ENCODE measurements at places on chromosomes 16 and 17. TPM values are rescaled to one million over a fixed set of nuclear protein-coding genes. Genes with fewer than 3 reads are reported as not detected.

HSPB9 gene
- not detected for total RNA-seq

GRCh38 chr16:4533490-4533889 is 5.1 kb downstream of the CDIP1 start:
- H3K27ac ChIP-seq, result no peak overlapping the region
- no peaks in the 10 kb centered on the region for H3K4me1 ChIP-seq
- H3K27me3 ChIP-seq, result no peaks in the 10 kb centered on the region
- H3K36me3 ChIP-seq, result no peaks in the 10 kb centered on the region
- H3K4me3 ChIP-seq, result no peak overlapping the region

HASPIN gene
- total RNA-seq, result 19.6 TPM

GRCh38 chr16:51641191-51641765 is 490.2 kb upstream of the SALL1 start:
- DNase-seq, result no peak
- no peaks in the 10 kb centered on the region for H3K36me3 ChIP-seq
- H3K4me3 ChIP-seq, result no peak overlapping the region

GRCh38 chr17:58341861-58342475 is 10.0 kb downstream of the SUPT4H1 start:
- peaks cover 30% of the 10 kb centered on the region for H3K36me3 ChIP-seq
- H3K27me3 ChIP-seq, result no peaks in the 10 kb centered on the region
- no peak overlapping the region for H3K4me3 ChIP-seq
- H3K27ac ChIP-seq, result no peak overlapping the region
- DNase-seq, result no peak

GRCh38 chr17:79991140-79991923 is 44.3 kb downstream of the TBC1D16 start:
- no peaks in the 10 kb centered on the region for H3K36me3 ChIP-seq
- H3K4me1 ChIP-seq, result peaks cover 51% of the 10 kb centered on the region
- peak; percentile 68 for DNase-seq
- no peaks in the 10 kb centered on the region for H3K27me3 ChIP-seq

- no peak for DNase-seq
- 0 out of 2 replicates have a peak, but pooled peaks cover 2% of the 10 kb centered on the region for H3K36me3 ChIP-seq
- H3K4me1 ChIP-seq, result peaks cover 22% of the 10 kb centered on the region
- no peaks in the 10 kb centered on the region for H3K27me3 ChIP-seq
Measured at GRCh38 chr17:4733073-4733531, 1.9 kb downstream of the MED11 start.

- H3K27ac ChIP-seq, result no peak overlapping the region
- DNase-seq, result no peak
- H3K27me3 ChIP-seq, result no peaks in the 10 kb centered on the region
- H3K4me1 ChIP-seq, result no peaks in the 10 kb centered on the region
- no peak overlapping the region for H3K4me3 ChIP-seq
- no peaks in the 10 kb centered on the region for H3K36me3 ChIP-seq
Measured at GRCh38 chr16:52549011-52549692, 2.2 kb upstream of the TOX3 start.

- H3K4me1 ChIP-seq, result no peaks in the 10 kb centered on the region
- H3K4me3 ChIP-seq, result no peak overlapping the region
- H3K36me3 ChIP-seq, result peaks cover 27% of the 10 kb centered on the region
- H3K27me3 ChIP-seq, result no peaks in the 10 kb centered on the region
- no peak for DNase-seq
Measured at GRCh38 chr16:16105646-16106045, 117.6 kb downstream of the ABCC6 start.

KRTAP4-4 gene
- total RNA-seq, result not detected

DNA sequence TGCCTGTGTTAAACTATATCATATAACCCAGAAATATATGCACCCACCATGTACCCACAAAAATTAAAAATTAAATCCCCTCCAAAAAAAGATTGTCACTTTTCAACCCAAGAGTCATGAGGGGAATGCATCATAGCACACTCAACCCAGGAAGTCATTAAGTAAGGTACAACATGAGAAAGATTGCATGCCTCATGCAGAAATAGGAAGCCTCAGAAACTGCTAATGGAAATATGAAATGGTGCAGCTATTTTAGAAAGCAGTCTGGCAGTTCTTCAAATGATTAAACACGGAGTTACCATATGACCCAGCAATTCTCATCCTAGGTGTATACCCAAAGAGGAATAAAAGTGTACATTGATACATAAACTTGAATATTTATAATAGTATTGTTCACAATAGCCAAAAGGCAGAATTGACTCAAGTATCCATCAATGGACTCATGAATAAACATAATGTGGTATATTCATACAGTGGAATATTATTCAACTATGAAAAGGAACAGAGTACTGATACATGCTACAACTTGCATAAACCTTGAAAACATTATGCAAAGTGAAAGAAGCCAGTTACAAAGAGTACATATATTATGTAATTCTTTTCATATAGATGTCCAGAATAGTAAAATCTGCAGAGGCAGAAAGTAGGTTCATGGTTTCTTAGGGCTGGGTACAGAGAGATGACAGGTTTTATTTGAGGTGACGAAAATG is 70.4 kb downstream of the TMEM100 start:
- peaks cover 71% of the 10 kb centered on the region for H3K27me3 ChIP-seq
- H3K4me3 ChIP-seq, result no peak overlapping the region
- no peak for DNase-seq
- no peaks in the 10 kb centered on the region for H3K36me3 ChIP-seq
- no peaks in the 10 kb centered on the region for H3K4me1 ChIP-seq

MYH8 gene
- total RNA-seq, result not detected

DNA sequence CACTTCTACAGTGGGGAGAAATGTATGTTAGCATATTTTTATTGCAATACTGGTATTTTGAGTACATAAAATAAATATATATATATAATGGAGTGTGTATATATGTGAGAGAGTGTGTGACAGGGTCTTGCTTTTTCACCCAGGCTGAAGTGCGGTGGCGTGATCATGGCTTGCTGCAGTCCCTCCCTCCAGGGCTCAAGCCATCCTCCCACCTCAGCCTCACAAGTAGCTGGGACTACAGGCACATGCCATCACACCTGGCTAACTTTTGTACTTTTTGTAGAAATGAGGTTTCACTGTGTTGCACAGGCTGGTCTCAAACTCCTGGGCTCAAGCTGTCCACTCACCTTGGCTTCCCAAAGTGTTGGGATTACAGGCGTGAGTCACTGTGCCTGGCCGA is 4.1 kb downstream of the CYLD start:
- no peak overlapping the region for H3K27ac ChIP-seq
- no peak overlapping the region for H3K4me3 ChIP-seq
- peaks cover 2% of the 10 kb centered on the region for H3K4me1 ChIP-seq
- no peak for DNase-seq

GRCh38 chr17:6548578-6549330 is 7.6 kb downstream of the PITPNM3 start:
- H3K4me1 ChIP-seq, result peaks cover 32% of the 10 kb centered on the region
- DNase-seq, result no peak
- H3K27ac ChIP-seq, result no peak overlapping the region
- no peaks in the 10 kb centered on the region for H3K36me3 ChIP-seq

GRCh38 chr17:72234985-72235384 is 114.2 kb downstream of the SOX9 start:
- DNase-seq, result no peak
- no peak overlapping the region for H3K27ac ChIP-seq
- H3K4me1 ChIP-seq, result no peaks in the 10 kb centered on the region

- no peak overlapping the region for H3K4me3 ChIP-seq
- H3K36me3 ChIP-seq, result no peaks in the 10 kb centered on the region
- H3K4me1 ChIP-seq, result no peaks in the 10 kb centered on the region
- H3K27me3 ChIP-seq, result no peaks in the 10 kb centered on the region
- H3K27ac ChIP-seq, result no peak overlapping the region
Measured at GRCh38 chr17:82984751-82985427, 94.5 kb upstream of the METRNL start.

DNA sequence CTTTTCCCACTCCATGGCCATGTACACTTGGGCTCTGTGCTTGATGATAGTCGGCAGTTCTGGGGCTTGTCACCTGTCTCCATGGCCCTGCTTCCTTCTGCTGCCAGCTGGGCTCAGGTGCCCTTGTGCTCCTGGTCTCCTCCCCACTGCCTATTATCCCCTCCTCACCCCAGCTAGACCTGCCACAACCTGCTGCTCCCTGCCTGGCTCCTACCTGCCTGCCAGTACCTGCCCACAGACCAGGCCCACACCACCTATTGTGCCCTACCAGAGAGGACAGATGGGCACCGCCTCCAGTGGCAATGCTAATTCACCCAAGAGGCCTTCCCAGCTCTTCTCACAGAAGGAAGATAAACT is 538 bp upstream of the RAPGEFL1 start:
- H3K36me3 ChIP-seq, result peaks cover 15% of the 10 kb centered on the region
- H3K27me3 ChIP-seq, result no peaks in the 10 kb centered on the region
- peaks cover 47% of the 10 kb centered on the region for H3K4me1 ChIP-seq
- H3K27ac ChIP-seq, result peak overlapping the region; percentile 37
- no peak for DNase-seq

DNA sequence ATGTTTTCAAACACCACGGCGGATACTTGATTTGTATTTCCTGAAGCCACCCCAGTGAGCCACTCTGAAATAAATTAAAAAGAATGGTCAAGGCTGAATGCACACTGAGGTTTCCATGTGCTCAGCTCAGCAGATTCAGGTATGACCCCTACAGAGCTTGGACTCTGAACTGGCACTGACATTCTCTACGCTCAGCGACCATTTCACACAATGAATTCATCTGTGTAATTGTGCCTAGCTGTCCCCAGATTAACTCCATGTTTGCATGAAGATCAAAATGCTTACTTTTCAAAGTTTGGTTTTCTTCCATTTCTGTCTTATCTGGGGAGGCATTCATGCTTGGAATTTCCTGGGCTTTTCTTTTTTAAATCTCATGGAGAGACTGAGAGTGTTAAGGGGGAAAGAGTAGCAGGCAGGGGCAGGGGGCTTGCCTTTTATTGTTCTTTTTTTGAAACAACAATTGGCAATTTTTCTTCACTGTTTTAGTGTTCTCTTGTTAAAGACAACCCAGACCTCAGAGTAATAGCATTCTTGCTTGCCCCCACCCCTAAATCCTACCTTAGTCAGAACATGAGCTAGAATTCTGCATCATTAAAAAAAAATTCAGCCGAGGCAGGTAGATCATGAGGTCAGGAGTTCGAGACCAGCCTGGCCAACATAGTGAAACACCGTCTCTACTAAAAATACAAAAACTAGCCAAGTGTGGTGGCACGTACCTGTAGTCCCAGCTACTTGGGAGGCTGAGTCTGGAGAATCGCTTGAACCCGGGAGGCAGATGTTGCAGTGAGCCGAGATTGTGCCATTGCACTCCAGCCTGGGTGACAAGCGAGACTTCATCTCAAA is 85.5 kb upstream of the HNF1B start:
- peaks cover 23% of the 10 kb centered on the region for H3K4me1 ChIP-seq
- no peak overlapping the region for H3K27ac ChIP-seq
- H3K36me3 ChIP-seq, result no peaks in the 10 kb centered on the region
- DNase-seq, result no peak
- H3K4me3 ChIP-seq, result no peak overlapping the region

GRCh38 chr17:50043290-50044148 is 12.4 kb upstream of the ITGA3 start:
- no peaks in the 10 kb centered on the region for H3K36me3 ChIP-seq
- DNase-seq, result no peak
- no peaks in the 10 kb centered on the region for H3K27me3 ChIP-seq
- H3K4me1 ChIP-seq, result peaks cover 17% of the 10 kb centered on the region
- H3K27ac ChIP-seq, result no peak overlapping the region

DNA sequence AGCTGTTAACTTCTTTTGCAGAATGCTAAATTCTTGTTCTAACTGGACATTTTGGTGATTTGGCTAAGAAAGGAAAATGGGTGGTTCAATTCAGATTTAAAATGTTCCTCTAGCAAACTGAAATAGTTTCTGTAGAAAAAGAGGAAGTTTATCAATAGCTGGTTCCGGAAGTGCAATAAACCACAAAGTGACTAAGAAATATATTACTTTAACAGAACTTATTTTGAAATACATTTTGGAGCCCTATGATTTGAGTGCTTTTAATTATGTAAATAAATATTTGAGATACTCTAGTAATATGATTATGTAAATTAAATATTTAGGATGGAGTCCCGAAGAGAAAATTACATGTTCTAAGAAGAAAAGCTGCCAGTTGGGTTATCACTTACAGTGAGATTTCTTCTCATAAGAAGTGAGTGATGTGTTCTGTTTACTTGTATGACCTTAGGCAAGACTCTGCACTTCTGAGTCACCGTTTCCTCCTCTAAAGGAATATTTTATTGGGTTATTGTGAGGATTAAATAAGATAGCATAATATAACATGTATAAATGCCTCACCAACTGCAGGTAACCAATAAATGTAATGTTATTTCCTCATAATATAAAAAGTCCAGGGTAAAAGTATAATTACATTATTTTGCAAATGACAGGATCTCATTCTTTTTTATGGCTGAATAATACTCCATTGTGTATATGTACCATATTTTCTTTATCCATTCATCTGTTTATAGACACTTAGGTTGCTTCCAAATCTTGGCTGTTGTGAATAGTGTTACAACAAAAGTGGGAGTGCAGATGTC is at the start of gene EVI2B:
TSS of gene EVI2B (minus strand) at position 73 of the 800 bp plus-strand sequence. CDS start 8,445 bp downstream, outside the sequence.
- H3K27ac ChIP-seq, result no peak within 1 kb of the TSS
- no peak within 1 kb of the TSS for H3K4me3 ChIP-seq
- H3K27me3 ChIP-seq, result no peaks in the 10 kb centered on the region
- H3K4me1 ChIP-seq, result no peaks in the 10 kb centered on the region
- no peaks in the 10 kb centered on the region for H3K36me3 ChIP-seq

- no peaks in the 10 kb centered on the region for H3K27me3 ChIP-seq
- peaks cover 8% of the 10 kb centered on the region for H3K36me3 ChIP-seq
- DNase-seq, result no peak
- peaks cover 4% of the 10 kb centered on the region for H3K4me1 ChIP-seq
Measured at GRCh38 chr17:4110152-4110551, 32.7 kb downstream of the ZZEF1 start.

DNA sequence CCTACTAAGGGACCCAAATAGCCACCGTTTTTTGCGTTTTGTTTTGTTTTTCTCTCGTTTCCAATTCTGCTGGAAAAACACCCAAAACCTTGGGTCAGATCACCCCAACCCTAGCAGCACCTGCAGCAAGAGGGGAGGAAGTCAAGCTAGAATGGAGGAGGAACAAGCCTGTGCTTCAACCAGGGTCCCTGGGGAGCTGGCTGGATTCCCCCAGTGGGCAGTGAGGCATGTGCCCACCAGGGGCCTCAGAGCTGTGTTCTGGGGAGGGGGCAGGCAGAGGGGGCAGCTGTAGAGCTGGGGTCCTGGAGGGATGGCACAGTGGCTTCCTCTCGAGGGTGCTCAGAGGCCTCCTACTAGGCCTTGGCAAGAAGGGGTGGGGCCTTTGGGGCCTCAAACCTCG is 6.5 kb downstream of the CD79B start:
- H3K27ac ChIP-seq, result no peak overlapping the region
- DNase-seq, result no peak

- no peak for DNase-seq
- no peak overlapping the region for H3K4me3 ChIP-seq
- no peaks in the 10 kb centered on the region for H3K27me3 ChIP-seq
- H3K27ac ChIP-seq, result no peak overlapping the region
Measured at GRCh38 chr16:90031186-90031930, 12.1 kb upstream of the DBNDD1 start.

CTRB1 gene
- 5.6 TPM for total RNA-seq

CDH3 gene
- 94.7 TPM for total RNA-seq

ARHGDIG gene
- total RNA-seq, result not detected

- no peak overlapping the region for H3K27ac ChIP-seq
- H3K27me3 ChIP-seq, result no peaks in the 10 kb centered on the region
- DNase-seq, result no peak
- H3K4me1 ChIP-seq, result no peaks in the 10 kb centered on the region
- H3K4me3 ChIP-seq, result no peak overlapping the region
Measured at GRCh38 chr16:14475370-14476139, 154.5 kb downstream of the PARN start.

GRCh38 chr16:73034374-73034773 is 13.6 kb downstream of the ZFHX3 start:
- H3K27ac ChIP-seq, result no peak overlapping the region
- H3K27me3 ChIP-seq, result no peaks in the 10 kb centered on the region
- no peak overlapping the region for H3K4me3 ChIP-seq
- no peaks in the 10 kb centered on the region for H3K36me3 ChIP-seq
- DNase-seq, result no peak
